ENCODE measurements at places on chromosomes 7 and 10.
A peak's percentile ranks its signal among the peaks of the same experiment; 100 is the strongest.

GRCh38 chr10:120400601-120401000 lies 56.4 kb upstream of the PLPP4 start:
- no peak for DNase-seq

DNA sequence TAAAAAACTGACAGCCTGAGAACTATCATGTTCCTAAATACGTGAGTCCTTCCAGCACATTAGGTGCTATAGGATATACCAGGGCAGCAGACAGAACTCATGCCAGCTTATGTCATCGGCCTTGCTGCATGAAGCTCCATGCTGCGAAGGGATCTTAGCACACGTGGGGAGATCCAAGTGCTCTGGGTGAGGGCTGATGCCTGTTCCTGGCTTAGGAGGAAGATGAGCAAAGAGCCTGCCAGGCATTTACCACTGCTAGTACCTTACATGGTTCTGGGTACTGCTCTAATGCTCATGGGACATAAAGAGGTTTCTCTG lies 43.2 kb downstream of the SVIL start:
- DNase-seq, result no peak

- DNase-seq, result no peak
These were observed 14.5 kb upstream of the CROT start for GRCh38 chr7:87330942-87331341.

DNA sequence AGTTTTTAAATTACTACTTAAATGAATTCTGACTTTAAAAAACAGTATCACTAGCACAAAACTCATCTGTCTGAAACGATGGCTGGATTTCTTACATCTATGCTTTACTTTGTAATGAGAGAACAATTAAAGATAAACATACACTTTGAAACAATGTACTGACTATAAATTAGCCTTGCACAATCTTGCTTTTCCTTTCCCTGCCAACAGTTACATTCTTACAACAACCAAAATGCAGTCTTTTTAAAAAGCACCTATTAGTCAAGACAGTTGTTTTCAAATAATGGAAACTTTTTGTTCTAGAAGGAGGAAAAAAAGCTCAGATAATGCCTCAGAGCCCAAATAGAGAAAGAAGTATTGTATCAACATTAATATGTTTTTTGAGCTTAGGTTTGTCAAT lies 153.3 kb downstream of the ELMO1 start:
- DNase-seq, result no peak

DNA sequence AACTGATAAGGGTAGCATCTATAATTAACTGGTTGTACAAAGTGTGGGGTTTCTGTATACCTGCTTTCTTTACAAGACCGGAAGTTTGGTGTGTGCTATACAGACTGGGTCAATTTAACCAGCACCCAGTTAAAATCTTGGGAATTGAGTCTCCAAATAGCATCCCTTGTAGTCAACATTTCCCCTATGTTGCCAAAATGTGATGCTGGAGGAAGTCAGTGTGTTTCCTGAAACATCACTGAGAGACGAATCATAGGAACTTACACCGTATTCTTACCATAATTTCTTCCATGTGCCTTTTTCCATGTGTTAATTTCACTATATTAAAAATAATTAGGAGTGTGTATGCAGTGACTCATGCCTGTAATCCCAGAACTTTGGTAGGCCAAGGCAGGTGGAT lies 1.7 kb downstream of the AKR1C4 start:
- no peak for DNase-seq

GRCh38 chr10:121497513-121498470 lies 100.5 kb downstream of the FGFR2 start:
- DNase-seq, result no peak

DNA sequence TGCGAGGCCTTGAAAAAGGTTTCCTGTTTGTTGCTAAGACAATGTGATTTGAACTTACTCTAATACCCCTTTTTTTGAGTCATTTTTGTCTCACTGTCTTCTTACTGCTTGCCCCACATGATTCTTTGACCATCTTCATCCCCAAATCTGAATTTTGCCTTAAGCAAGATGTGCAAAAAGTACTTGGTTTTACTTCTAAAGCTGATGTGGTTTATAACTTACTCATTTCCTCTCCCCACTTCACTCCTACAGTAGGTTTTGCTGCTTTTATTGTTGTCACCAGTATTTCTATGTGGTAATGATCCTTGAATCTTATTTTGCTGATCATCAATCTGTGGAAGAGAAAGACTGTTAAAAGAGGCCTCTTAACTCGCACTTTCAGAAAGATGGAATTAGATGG lies 396.4 kb downstream of the SDK1 start:
- no peak for DNase-seq

DNA sequence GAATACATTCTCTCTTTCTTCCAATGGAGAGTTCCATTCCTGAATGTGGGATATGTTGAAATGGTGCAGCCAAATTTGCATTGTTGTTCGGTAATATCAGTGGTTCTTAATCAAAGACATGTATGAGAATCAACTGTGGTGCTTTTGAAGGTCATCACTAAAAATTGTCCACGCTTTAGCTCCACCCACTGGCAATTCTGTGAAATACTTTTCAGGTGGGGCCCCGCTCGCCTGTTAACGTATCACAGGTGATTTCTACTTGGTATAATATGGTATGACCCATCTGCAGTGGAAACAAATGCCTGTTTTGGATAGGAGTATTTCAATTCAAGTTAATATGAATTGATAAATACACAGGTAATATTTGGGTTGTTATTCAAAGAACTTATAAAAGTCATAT lies 178.4 kb downstream of the NSUN6 start:
- DNase-seq, result no peak

- DNase-seq, result peak; percentile 87
These were observed 166.8 kb upstream of the ASAH2 start for GRCh38 chr10:50417886-50418830.

GRCh38 chr10:112783351-112784021 lies 166.6 kb upstream of the TCF7L2 start:
- DNase-seq, result no peak

DNA sequence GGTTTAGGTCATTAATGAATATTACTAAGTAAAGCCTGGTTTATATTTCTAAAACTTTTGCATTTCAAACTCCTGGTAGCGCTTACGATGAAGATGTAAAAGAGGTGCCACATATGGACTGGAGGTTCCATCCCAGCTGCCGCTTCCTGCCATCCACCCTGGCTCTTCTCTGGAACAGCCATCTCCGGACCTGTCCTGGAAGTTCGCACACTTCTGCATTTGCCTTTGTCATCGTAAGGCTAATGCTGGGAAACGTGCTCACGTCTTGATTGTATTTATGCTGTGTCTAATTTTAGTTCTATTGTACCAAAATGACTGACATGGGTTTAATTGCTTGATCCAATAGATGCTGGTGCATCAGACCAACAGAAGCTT lies 103.1 kb downstream of the HIPK2 start:
- DNase-seq, result no peak

- DNase-seq, result no peak
These were observed 39.1 kb downstream of the GOLGA7B start for GRCh38 chr10:97888641-97889262.

DNA sequence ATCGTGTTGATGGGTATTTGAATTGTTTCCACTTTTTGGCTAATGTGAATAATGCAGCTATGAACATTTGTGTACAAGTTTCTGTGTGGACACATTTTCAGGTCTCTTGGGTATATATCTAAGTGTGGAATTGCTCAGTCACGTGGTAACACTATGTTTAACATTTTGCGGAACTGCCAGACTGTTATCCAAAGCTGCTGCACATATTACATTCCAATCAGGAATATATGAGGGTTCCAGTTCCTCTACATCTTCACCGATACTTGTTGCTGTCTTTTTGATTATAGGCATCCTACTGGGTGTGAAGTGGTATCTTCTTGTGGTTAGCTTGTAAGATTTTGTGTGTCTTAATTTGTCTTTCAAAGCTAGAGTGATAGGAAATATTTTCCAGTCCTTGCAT lies 6.8 kb downstream of the PTPN12 start:
- no peak for DNase-seq

GRCh38 chr10:117162093-117163060 lies 24.3 kb upstream of the VAX1 start:
- no peak for DNase-seq

DNA sequence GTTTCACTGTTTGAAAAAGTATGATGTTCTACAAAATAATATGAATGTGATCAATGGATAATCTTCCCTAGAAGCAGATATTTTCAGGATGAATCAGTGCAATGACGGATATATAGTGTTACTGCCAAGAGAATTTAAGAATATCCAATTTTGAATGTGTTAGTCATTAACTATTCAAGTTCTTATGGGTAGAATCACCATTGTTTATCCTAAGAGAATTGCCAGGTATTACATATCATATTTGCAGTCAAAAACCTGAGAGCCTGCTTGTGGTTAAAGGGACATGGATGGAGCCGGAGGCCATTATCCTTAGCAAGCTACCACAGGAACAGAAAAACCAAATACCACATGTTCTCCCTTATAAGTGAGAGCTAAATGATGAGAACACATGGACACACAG lies 26.9 kb downstream of the AHR start:
- DNase-seq, result no peak

- no peak for DNase-seq
These were observed 36.9 kb downstream of the ENTPD1 start for GRCh38 chr10:95792874-95793285.

GRCh38 chr7:151851145-151851751 lies 25.7 kb downstream of the PRKAG2 start:
- DNase-seq, result peak; percentile 65

GRCh38 chr7:107036535-107036934 lies 8.0 kb upstream of the PRKAR2B start:
- no peak for DNase-seq

DNA sequence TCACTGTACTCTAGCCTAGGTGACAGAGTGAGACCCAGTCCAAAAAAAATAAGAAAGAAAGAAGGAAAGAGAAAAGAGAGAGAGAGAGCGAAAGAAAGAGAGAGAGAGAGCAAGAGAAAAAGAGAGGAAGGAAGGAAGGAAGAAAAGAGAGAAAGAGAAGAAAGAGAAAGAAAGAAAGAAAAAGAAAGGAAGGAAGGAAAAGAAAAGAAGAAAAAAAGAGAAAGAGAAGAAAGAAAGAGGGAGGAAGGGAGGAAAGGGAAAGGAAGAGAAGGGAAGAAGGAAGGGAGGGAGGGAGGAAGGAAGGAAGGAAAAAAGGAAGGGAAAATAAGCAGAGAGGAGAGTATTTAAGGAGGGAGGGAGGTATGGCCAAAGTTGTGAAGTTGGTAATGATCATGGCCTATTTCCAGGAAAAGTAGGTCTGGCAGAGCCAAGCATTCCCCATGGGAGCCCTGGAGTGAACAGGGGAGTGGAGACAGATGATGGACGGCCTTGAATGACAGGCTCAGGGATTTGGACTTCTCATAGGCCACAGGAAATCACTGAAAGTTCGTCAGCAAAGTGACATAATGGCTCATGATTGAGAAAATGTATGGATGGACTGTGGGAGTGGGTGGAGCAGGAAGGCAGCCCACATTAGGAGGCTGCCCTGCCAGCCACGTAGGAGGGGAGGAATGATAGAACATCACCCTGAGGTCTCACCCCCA lies 44.8 kb upstream of the CUX1 start:
- no peak for DNase-seq

GRCh38 chr10:107813451-107814162 lies 649.1 kb upstream of the SORCS1 start:
- DNase-seq, result no peak

DNA sequence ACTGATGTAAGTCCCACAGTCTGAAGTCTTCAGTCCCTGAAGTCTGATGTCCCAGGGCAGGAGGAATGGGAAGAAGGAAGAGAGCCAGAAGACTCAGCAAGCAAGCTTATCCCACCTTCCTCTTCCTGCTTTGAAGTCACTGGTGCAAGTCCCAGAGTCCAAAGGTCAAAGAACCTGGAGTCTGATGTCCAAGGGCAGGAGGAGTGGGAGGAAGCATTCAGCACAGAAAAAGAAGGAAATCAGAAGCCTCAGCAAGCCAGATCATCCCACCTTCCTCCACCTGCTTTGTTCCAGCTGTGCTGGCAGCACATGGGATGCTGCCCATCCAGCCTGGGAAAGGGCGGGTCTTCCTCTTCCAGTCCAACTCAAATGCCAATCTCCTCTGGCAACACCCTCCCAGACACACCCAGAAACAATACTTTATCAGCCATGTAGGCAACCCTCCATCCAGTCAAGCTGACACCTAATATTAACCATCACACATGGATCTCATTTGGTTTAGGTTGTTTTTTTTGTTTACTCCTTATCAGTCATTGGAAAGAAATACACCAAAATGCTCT lies 50.9 kb downstream of the ADAM12 start:
- no peak for DNase-seq

DNA sequence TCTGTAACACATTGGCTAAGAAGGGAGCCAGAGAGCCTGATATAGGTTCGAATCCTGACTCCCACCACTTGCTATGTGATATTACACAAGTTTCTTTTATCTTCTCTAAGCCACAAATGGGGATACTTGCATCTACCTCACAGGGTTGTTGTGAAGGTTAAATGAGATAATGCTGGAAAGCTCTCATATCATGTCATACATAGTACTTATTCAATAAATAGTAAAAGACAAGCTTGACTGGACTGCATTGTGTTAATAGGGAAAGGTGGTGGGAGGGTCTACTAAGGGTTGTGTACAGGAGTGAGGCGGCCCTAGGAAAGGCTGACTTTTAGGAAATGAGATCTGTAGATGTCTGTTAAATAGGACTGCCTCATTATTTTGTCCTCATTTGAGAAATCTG lies 35.8 kb upstream of the DNMBP start:
- DNase-seq, result no peak

- DNase-seq, result no peak
These were observed 42.2 kb downstream of the PCDH15 start for GRCh38 chr10:54758791-54759190.

GRCh38 chr7:112254156-112254555 lies 47.7 kb downstream of the ZNF277 start:
- DNase-seq, result no peak

GRCh38 chr10:72702868-72703581 lies 11.1 kb downstream of the MCU start:
- peak; percentile 23 for DNase-seq

GRCh38 chr10:62958980-62959379 lies 142.8 kb upstream of the EGR2 start:
- no peak for DNase-seq

- no peak for DNase-seq
These were observed 15.0 kb downstream of the TCAF1 start for GRCh38 chr7:143886826-143887477.

DNA sequence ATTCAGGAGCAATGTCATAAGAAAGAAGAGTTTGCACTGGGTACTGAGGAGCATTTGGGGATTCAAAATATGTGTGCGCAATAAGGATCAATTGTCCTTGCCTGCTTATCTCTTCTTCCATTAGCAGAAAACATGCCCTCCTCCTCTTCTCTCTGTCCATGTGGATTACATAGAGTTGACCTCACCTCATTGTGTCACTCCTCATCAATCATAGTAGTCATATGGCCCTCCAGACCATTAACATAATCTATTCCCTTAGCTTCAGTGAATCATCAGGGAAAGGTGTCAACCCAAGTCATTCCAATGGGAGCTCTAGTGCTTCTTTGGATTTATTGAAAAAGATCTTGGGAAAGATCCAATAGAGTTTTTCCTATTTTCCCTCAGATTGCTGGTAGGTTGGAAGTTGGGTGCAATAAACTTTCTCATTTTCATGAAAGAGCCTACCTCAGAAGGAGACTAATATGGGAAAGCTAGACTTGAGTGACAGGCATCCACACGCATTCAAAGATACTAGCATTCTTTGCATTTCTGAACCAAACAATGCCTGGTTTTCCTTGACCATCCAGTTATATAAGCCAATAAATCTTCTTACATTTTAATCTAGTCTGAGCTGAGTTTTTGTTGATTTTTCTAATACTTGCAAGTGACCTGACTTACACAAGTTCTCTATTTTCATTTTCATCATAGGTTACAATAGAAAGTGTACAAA lies 71.5 kb upstream of the FAM13C start:
- DNase-seq, result no peak

GRCh38 chr7:422191-422885 lies 97.3 kb downstream of the PDGFA start:
- no peak for DNase-seq

All from T-helper 1 cell (primary cell).